ENCODE measurements at places on chromosomes 1 and 21.
A peak's percentile ranks its signal among the peaks of the same experiment; 100 is the strongest.

GRCh38 chr1:6209661-6210580 lies 4.0 kb downstream of the RNF207 start:
- no peak for DNase-seq

GRCh38 chr1:26759531-26759930 lies 28.2 kb upstream of the PIGV start:
- DNase-seq: no peak

DNA sequence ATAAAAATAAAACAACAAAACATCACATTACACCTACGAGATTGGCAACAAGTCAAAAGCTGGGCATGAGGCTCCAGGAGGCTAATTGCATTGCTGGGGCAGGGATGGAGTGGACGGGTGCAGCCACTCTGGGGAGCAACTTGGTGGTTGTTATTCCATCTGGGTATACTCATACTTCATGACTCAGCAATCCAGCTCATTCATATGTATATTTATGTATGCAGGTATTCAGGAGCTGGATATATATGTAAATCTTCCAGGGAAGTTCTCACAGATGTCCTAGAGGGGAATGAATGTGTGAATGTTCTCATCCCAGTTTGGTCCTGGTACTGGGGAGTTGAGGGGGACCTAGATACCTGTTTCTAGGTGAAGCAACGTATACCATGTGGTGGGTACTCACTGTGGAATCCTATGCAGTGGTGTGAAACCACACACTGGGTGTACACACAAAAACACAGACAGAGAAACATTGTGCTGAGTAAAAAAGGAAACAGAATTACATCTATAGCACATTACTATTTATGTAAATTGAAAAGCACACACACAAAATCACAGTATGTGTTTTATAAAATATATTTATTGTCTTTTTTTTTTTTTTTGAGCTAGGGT lies 79.7 kb upstream of the RAB4A start:
- DNase-seq: no peak

GRCh38 chr1:77121503-77121902 lies 97.7 kb downstream of the PIGK start:
- no peak for DNase-seq

DNA sequence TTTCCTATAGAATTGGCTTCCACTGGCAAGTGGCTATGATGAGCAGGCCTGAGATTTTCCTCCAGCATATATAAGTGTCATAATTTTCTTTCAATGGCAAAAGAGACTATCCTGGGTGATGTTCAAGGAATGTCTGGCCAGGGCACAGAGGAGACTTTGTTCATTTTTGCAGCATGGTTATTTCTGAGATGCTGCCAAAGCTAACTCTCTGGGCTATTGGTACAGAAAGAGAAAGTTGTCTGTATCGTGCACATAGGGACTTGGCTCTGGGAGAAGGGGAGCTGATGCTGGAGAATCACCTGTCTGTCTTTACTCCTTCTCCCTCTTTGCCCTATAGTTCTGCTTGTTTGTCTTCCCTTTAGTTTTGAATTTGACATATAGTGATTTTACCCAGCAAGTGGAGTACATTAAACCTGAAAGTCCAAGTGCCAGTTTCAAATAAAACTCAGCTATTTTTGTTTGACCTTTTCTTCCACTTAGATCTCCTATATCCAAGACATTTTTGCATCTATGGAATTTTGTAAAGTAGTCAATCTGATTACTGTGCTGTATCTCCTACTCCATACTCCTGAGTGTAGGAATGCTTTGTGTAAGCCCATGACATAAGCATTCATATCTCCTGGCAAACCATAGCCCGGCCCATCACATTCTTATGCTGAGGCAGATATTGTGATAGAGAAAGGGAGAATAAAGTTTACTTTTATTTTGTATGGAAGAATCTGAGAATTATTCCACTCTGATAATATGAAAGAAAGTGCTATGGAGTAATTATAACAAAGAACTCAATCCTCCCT lies 3.9 kb downstream of the FNDC7 start:
- DNase-seq: no peak

GRCh38 chr1:152758636-152759035 lies 811 bp downstream of the KPRP start:
- no peak for DNase-seq

DNA sequence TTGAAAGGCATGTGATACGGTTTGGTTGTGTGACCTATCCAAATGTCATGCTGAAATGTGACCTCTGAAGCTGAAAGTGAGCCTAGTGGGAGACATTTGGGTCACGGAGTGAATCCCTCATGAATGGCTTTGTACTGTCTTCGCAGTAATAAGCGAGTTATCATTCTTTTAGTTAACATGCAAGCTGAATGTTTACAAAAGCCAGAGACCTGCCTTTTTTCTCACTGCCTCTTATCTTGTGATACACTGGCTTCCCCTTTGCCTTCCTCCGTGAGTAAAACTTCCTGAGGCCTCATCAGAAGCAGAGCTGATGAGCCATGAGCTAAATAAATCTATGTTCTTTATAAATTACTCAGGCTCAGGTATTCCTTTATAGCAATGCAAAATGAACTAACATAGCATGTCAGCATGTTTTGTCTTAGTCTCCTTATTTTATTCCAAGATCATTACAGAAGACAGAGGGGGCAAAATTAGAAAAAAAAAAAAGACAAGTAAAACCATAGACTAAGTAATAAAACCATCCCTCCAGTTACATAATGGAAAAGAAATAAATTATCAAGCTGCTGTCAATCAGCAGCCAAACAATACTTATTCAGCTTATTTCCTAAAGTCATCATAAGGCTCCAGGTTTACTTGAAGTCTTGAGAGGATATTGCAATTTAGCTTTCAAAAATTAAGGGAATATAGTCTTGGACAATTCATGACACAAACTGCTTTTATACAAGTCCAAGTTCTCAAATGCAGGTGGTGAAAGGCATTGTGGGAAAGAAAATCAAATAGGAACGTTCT lies 12.1 kb downstream of the RGS18 start:
- DNase-seq: no peak

DNA sequence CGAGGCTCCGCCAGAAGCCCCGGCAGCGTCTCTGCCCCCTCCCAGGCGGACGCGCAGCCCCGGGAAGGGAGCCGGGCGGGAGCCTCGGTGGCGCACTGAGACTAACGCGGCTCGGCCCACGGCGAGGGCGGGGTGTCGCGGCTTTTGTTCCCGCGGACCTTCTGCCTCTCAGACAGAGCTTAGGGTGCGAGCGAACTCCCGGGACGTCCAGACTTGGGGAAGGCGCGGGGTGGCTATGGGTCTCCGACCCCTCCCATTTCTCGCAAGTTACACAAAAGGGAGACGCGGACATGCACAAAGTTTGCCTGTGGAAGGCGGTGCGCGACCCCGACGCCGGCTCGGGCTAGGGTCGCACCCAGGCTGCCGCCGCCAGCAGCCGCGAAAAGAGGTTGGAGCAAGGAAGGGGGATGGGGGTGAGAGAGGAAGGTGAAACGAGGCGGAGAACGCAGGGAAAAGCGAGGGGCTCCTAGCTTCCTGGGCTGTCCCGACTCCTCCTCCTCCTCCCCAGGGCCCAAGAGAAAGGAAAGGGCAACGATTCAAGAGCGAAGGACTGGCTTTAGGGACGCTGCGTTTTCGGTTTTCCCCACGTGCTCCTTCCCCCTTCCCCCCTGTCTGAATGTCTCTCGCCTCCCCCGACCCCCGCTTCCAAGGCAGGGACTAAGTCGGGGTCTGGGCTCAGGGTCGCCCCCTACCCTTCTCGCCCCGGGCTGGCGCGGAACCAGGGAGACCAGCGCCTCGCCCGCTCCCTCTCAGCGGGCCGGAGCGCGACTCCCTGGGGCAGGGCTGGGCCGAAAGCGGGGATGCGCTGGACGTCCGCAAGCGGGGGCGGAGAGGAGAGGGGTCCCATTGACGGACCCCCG lies 729 bp downstream of the APP start:
- DNase-seq: peak; percentile 73

GRCh38 chr1:9410737-9411297 lies 118.1 kb downstream of the SPSB1 start:
- no peak for DNase-seq

- no peak for DNase-seq
Measured at GRCh38 chr1:248686815-248687214, 15.8 kb downstream of the OR14I1 start.

DNA sequence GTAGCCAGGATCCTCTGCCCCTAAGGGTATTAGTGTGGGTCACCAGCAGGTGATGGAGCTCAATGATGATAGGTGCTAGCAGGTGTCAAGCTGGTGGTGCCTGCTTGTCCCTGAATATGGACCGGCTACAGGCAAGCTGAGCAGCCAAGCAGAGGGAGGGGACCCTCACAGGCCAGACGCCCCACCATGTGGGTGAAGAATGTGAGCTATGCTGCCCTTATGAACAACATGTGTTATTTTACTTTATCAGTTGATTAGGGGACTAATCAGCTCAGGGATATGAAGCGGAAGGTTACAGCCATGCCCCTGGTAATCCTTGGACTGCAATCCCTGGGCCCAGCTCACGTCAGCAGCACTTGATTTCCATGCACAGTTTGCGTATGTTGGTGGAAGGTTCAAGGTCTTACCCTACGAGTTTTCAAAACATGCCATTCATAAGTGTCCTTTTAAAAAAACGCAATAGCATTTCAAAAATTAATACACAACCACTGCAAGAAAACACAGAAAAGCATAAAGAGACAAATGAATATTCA lies 106.0 kb downstream of the CDC7 start:
- no peak for DNase-seq

DNA sequence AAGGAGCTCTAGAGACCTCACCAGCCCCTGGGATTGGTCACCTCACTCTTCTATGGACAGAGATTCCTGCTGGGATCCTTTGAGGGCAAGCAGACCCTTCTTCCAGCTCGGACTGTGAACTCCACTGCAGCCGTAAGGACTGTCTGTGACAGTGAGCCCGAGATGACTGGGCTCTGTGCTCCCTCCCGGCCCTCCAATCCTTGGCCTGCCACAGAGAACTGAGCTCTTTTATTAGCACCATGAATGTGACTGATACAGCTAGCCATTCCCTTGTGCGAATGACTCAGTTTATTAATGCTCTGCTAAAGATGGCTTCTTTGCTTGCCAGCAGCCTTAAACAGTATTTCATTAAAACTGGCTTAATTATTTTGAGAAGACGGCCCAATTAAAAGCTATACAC lies 194.6 kb upstream of the LMO4 start:
- DNase-seq: no peak

DNA sequence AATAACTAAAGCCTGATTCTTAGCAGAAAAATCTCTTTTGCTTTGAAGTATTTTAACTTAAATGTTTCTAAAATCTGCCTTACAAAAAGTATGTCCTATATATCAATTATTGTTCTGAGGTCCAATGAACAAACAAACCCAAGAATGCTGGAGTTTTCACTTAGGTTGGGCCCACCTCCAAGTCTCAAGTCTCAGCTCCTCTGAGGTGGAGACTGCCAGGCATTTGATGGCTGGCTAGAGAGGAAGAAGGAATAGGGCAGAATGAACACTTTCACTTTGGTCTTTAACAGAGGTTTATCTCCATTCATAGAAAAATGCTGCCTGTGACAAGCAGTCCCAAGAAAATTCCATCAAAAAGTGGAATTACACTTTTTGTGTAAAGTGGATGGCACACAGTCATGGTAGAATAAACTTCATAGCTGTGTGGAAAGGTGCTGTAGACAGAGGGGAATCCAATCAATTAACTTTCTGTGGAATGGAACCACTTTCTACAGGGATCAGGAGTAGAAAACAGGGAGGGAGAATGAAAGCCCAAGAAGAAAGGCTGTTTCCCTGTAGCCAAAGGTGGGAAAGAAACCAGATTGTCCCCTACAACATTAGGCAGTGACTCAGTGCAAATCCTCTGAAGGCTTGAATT lies 349.4 kb upstream of the RUNX1 start:
- peak; percentile 14 for DNase-seq

DNA sequence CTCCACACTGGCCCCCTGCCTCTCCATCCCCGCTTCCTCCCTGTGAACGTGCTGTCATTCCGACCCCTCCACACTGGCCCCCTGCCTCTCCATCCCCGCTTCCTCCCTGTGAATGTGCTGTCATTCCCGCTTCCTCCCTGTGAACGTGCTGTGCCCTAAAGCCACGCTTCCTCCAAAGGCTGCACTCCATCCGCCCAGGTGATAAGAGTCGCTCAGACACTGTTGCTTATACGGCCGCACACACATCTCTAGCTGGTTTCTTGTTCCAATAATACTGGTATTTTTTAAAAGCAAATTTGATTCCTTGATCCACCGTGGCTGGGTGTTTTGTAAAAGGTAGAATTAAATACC lies 39.3 kb upstream of the TSPEAR start:
- DNase-seq: no peak

DNA sequence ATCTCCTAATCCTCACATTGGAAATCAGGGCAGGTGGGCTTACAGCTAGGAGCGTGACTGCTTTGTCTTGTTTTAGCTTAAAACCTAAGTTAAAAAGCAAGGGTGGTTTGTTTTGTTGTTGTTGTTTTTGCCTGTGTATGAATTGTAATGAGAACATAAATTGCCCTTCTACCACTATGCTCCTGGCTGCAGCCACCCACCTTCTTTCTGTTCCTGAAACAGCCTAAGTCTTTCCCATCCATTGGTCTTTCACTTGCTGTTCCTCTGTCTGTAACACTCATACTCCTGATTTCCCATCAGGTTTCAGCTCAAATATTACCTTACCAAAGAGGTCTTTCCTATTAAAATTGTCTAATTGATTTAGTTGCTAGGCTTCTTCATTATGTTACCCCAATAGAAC lies 604 bp upstream of the TMEM79 start:
- DNase-seq: no peak

DNA sequence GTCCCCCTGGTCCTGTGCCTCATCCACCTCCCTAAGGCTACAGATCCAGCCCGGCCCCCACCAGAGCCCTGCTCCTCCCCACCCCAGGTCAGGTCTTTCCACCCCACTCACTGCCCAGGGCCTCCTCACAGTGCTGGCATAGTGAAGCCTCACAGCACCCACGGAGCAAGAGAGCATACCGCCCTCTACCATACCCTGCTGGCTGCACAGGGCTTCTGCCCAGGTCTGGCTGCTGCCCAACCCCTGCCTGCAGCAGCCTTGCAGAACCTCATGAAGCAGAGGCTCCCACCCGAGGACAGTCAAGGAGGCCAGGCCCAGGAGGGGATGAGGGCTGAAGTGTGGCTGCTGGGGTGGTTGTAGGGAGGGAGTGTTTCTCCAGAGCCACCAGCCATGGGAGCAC lies 19.7 kb upstream of the ARF1 start:
- DNase-seq: no peak

DNA sequence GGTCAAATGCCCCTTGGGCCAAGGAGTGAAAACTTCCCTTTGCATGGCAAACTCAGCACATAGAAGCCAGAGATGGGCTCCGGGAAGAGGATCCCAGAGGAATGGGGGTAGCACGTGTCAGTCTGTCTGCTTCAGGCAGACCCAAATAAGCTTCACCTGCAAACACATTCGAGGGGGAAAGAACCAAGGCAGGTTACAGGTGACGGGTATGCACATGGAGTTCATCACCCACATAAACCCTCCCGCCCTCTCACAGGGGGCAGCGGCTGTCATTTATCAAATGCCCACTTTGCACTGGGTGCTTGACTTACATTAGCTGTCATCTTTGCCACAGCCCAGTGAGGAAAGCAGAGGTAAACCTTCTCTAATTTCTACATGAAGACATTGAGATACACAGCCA lies 73.0 kb upstream of the TLR5 start:
- no peak for DNase-seq

Data from lung (tissue), 17 donors.